NCI-H2081 (cell line): ENCODE measurements at places on chromosomes 1 and 21.

GRCh38 chr1:29114654-29115053, 9.0 kb downstream of the TMEM200B start:
- DNase-seq: no peak

DNA sequence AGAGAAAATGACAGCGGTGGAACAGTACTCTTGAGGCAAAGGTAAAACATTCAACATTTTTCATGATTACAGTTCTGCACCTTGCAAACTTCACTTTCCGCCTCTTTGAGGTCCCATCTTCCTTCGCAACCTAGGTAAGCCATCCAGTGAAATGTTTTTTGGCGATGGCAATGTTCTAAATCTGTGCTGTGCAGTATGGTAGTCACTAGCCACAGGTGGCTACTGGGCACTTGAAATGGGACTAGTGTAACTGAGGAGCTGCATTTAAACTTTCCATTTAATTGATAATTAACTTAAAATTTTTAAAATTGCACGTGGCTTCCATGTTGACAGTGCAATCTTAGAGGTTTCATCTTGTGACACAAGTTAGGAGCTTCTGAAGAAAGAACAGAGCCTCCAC, 13.0 kb downstream of the EXOC8 start:
- DNase-seq: no peak

GRCh38 chr1:168396940-168397684, 116.4 kb downstream of the TBX19 start:
- DNase-seq: no peak

DNA sequence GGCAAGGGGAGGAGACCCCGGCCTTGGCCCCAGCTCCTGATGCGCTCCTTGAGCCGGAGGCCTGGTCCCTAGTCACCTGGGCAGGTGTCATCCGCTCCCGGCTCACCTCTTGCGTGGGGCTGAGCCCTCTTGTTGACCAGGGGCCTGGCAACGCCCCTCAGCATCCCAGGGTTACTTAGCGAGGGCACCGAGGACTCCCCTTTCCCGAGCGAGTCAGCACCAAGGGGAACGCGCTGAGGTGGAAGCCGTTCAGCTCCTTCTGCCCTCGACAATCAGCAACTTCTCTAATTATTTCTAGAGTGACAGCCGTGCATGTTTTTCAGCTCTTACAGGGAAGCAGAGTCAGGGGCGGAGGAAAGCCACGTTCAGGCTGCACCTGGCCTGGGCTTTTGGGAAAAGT, 522 bp downstream of the SLC45A1 start:
- no peak for DNase-seq

- no peak for DNase-seq
Measured at GRCh38 chr1:17199267-17200044, 5.5 kb upstream of the PADI1 start.

- no peak for DNase-seq
Measured at GRCh38 chr1:213891989-213892902, 95.5 kb upstream of the PROX1 start.

- DNase-seq: no peak
Measured at GRCh38 chr1:99818063-99818699, 32.0 kb upstream of the AGL start.

DNA sequence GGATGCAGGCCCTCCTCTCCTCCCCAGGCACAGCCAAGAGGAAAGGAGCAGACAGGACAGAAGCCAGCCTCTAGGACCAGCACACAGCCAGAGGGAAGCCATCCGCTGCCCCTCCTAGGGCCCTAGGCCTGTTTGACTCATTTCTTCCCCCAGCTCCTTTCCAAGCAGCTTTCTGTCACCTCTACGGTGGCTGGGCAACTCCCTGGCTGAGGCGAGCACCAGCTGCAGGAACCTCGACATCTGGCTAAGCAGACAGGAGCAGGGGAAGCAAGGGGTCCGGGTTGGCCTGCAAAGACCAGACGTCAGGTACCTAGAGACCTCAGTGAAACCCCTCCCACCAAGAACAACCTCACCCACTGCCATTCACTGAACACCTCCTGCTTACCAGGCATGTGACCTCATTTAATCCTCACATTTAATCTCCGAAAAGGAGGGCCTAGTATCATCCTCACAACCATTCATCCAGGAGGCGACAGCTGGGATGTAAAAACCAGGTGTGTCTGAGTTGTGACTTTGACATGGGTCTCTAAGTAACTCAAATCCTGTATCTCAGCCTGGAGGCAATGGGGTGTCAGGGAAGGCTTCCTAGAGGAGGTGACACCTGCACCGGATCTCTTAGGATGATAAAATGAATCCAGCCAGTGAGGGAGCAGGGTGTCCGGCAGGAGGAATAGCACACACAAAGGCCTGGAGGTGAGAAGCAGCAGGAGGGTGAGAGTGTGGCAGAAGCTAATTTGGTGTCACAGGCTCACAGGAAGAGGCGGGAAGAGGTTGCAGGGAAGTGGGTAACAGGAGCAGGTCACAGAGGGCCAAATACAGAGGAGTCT, 5.9 kb downstream of the LRP8 start:
- no peak for DNase-seq

- DNase-seq: no peak
Measured at GRCh38 chr21:17343055-17343454, 169.8 kb upstream of the CXADR start.

DNA sequence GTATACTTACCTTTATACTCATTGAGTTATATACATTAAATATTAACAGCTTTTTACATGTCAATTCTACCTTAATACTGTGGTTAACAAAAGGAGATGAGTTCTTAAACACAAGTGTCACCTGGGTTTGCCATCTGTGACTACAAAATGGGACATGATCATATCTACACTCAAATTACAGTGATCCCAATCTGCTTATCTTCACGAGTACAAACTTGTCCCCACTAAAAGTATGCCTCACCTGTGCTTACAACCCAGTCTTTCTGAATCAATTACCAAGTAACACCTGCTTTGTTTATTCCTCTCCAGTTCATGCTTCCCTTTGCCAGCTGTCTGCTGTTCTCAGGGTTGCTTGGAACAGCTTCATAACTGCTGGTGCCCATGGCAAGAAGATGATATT, 8.8 kb downstream of the CD1E start:
- DNase-seq: no peak

DNA sequence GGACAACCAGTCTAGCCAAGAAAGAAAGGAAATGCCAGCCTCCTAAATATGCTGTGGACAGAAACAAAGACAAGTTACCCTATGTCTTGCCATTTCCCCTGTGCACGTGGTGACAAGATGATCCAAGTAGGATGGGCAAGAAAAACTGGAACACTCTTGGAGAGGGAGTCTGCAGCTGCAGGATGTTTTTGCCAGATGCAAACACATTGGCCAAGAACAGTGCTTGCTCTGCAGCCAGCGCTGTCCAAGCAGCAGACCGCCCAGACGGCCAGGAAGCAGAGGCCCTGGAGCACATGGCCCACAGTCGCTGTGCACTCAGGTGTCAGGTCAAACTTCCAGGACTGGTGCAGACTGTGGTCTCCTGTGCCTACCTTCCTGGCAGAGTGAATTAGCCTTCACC, 189.3 kb downstream of the SLC35F3 start:
- no peak for DNase-seq

DNA sequence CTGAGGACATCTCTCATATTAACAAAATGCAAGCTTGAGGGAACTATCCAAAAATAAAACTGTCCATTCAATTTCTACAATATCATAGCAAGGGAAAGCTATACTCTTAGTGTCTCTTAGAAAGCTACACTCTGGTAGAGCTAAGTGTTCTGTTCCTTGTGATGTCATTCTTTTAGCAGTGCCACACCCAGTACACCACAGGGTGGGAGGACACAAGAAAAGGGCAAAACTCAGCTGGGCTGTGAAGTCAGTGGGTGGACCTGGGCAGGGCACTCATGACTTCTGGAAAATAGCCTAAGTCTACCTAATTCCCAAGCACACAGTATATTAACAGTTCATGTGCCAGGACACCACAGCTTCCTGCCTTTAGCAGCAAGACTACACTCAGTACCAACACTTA, 42.2 kb upstream of the TNFSF4 start:
- no peak for DNase-seq

GRCh38 chr1:34590211-34590623, 164.6 kb upstream of the GJB5 start:
- DNase-seq: peak; percentile 56

GRCh38 chr1:158458263-158458662, 3.4 kb upstream of the OR10K1 start:
- DNase-seq: no peak

GRCh38 chr1:51962486-51963356, 27.8 kb downstream of the RAB3B start:
- DNase-seq: no peak

- DNase-seq: no peak
Measured at GRCh38 chr1:91381844-91382243, 22.8 kb downstream of the HFM1 start.

DNA sequence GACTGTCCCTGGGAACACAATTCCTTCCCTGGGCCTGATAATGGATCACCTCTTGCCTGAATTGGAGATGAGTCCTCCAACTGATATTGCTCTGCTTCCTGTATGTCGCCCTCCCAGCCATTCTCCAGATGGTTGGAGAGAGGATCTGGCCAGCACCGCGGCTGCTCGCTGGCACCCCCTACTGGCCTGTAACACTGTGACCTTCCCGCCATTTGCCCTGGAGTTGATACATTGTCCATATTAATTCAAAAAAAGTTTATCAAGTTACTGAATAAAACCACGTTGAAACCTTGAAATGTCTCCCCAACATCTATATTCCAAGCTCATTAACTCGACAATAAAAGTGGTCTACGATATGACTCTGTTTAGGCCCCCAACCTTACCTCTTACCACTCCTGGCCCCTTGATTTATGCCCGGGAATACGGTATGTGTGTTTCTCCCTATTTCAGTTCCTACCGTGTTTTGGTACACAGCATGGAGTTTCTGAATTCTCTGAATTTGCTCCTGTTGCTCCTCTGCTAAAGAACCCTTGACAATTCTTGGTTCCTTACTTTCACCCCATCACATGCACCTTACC, 241.8 kb upstream of the KIAA0040 start:
- no peak for DNase-seq

GRCh38 chr1:72481420-72481970, 199.2 kb upstream of the NEGR1 start:
- peak; percentile 20 for DNase-seq

DNA sequence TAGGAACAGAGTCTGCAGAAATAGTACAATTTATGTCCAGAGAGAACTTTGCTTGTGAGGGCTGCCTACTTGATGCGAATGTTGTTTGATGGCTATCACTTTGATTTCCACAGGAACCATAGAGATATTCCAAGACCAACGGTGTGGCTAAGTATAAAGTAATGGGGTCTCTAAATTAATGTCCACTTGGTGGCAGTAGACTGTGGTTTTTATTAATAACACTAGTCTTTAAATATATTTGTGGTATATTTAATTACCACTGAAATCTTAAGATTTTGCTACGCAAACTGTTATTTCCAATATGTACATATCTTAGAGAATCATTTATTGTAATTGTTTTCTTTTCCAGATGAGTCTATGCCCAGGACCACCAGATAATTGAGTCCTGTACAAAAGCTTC, 647.9 kb downstream of the PLA2G4A start:
- DNase-seq: peak; percentile 9

GRCh38 chr1:4787551-4787950, 133.1 kb downstream of the AJAP1 start:
- no peak for DNase-seq
